ENCODE measurements at places on chromosomes 1 and 21.

DNA sequence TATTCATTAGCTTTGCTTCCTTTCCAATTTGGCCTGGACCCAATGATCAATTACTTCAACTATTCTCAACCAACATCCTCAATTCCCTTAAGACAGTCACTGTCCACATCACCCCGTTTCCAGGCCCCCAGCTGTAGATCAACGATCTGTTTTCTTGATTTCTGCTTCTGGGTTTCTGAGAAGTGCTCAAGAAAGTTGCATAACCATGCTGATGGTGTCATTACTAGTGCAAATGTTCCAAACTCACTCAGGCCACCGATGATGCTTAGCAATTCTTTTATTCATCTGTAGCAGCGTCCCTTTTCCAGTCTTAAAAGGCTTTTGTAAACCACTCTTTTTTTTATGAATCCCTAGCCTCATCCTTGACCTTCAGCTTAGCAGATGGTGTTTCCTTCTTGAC is 155.8 kb upstream of the PTGFR start:
- DNase-seq: no peak

DNA sequence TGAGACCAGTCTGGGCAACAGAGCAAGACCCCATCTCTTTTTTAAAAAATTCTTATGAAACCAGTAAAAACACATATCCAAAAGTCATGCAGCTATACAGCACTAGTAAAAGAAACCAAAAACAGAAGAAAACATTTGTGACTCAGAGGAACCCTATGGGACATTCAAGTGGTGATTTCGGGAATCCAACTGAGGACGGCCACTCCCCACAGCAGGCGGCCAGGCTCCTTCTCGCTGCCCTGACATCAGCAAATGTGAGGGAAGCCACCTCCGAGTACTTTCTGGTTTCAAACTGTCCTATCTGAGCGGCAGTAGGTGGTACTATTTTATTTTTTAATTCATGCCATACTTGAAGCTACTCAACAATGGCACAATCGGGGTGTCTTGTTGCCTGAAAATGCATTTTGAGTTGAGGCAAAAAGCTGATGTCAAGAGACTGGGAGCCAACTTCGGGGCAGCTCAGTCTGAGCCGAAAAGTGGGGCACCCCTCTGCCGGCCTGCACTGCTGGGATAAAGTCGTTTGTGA is 3.3 kb downstream of the SUMO3 start:
- DNase-seq: no peak

GRCh38 chr1:220894924-220895256 is 15.6 kb downstream of the HLX start:
- DNase-seq: no peak

- DNase-seq: peak; percentile 84
Observed at GRCh38 chr1:58874757-58875755, 91.2 kb upstream of the JUN start.

DNA sequence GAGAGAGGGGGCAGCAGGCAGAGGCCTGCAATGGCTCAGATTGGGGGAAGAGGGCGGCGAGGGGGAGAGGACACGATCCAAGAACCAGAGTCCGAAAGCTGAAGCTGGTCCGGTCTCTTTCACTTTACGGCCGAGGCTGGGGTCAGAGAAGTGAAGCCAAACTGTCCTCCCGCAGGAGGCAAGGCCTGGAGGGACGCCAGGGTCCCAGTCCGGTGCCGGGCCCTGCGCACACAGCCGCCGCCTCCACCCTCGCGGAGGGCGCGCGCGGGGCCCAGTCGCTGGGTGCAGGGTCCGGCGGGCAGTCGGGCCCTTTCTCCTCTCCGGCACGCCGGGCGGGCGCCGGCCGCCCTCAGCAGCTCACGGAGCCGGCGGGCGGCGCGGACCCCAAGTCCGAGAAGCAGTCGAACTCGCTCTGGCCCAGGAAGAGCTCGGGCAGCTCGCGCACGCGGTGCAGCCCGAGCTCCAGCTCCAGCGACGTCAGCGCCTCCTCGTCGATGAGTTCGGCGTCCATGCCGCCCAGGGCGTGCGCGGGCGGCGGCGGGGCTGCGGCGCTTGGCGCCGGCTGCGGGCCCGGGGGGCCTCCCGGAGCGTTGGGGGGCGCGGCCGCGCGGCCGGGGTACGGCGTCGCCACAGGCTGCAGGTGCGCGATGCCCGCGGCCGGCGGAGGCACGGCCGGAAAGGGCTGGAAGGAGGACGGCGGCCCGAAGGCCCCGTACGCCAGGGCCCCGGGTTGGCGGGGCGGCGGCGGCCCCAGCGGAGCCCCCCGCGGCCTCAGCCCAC is 749 bp downstream of the CITED4 start:
- DNase-seq: peak; percentile 73

DNA sequence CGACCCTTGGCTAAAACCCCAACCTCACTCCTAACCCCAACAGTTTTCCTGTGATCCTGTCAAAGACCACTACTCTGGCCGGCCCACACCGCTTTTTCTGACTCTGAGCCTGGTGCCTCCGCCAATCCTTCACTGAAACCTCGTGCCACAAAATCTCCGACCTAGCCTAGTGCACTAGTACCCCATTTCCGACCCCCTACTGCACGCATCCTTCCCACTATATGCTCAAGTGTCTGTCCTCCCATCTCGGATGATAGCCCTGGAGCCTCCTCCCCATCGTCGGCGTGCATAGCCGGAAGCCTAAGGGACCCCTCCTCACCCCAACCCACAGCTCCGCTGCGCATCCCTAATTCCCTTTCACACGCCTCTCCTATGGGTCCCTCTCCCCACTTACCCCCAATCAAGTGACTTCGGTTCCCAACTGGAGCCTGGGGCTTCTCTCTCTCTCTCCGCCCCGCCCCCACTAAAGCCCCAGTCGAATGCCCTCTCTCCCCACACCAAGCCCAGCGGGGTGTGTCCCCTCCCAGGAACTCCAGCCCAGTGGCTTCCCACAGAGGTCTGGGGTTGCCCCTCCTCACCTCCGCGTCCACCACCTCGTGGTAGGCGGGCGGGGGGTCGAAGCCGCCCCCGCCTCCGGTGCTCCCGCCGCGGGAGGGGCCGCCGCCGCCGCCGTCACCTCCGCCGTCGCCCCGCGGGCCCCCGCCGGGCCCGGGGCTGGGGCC is 791 bp downstream of the USP24 start:
- peak; percentile 76 for DNase-seq

DNA sequence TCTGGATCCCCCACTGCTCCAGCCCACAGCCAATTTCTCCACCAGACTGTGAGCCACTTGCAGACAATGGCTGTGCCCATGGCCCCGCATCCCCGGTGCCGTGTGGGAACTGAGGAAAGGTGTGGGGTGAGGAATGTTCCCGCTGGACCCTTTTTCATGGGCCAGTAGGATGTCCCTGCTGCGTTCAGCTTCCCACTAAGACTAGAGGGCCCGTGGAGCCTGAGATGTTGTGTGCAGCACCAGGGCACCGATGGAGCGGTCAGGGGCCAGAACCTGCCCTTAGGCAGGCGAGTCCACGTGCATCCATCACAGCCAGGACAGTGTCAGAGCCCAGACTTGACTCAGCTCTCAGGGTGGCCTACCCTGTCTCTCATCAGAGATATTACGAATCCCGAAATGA is 105.7 kb upstream of the COL6A1 start:
- DNase-seq: no peak

- no peak for DNase-seq
Observed at GRCh38 chr1:45557422-45557944, 6.9 kb downstream of the AKR1A1 start.

- DNase-seq: no peak
Observed at GRCh38 chr1:216250861-216251260, 172.4 kb downstream of the USH2A start.

GRCh38 chr1:2279210-2279639 is 51.1 kb downstream of the SKI start:
- DNase-seq: no peak

DNA sequence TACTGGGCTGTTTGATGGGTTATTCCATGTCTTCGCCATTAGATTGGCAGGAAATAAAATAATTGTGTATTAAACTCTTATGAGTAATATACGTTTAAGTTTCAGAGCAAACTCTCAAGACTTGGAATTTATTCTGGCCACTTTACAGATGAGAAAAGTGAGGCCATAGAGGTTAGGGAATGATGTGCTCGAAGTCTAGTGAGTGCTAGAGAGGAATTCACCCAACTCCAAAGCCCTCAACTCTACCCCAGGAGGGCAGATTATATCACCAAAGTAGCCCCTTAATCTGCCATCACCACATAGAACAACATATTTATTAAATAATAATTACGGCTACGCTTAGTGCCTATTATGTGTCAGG is 440 bp upstream of the MUL1 start:
- DNase-seq: no peak

DNA sequence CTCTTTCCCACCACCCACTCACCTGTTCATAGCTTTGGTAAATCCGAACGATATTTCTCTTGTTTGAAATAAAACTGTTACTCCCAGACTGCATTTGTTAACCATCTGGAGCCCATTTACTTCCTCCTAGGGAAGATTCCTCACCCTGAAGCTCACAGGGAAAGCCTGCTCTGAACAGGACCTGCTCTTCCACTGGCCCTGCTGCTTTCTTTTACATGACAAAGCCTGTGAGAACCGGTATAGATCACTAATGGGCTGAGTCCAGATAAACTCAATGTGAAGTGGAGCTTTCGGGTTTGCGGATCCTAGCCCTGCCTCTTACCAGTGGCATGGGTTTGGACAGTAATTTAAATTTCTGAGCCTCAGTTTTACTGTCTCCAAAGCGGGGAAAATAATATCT is 45.2 kb downstream of the FAM163A start:
- DNase-seq: no peak

DNA sequence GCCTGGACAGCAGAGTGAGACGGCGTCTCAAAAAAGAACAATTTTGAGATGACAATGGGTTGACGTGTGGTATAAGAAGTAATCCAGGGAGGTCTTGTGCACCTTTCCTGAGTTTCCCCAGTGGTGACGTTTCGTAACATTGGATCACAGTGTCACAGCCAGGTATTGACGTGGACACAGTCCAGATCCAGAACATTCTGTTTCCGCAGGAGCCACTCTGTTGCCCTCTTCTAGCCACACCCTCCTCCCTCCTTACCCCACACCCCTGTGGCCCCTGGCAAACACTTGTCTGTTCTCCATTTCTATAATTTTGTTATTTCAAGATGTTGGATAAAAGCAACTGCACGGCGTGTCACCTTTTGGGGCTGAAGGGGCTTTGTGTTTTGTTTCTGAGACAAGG is 6.5 kb upstream of the TRAPPC10 start:
- no peak for DNase-seq

- no peak for DNase-seq
Observed at GRCh38 chr1:247298701-247299100, 33.0 kb downstream of the ZNF496 start.

DNA sequence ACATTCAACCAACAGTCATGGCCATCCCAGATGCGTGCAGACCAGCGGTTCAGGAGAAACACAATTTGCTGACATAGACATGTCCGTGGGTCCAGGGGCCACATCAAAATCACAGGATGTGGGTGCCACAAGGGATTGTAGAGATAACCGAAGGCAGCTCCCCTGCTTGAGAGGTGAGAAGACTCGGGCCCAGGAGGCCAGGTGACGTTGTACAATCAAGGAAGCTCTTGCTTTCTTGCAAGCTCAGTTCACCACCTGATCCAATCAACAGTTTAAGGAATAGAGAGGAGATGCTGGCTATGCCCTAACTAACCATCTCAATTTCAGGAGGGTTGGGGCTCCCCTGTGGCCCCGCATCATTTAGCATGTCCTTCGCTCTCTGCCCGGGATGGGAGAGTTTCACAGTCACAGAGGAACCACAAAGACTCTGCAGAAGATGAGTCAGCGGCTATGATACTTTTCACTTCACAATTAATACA is 19.5 kb downstream of the UBASH3A start:
- no peak for DNase-seq

DNA sequence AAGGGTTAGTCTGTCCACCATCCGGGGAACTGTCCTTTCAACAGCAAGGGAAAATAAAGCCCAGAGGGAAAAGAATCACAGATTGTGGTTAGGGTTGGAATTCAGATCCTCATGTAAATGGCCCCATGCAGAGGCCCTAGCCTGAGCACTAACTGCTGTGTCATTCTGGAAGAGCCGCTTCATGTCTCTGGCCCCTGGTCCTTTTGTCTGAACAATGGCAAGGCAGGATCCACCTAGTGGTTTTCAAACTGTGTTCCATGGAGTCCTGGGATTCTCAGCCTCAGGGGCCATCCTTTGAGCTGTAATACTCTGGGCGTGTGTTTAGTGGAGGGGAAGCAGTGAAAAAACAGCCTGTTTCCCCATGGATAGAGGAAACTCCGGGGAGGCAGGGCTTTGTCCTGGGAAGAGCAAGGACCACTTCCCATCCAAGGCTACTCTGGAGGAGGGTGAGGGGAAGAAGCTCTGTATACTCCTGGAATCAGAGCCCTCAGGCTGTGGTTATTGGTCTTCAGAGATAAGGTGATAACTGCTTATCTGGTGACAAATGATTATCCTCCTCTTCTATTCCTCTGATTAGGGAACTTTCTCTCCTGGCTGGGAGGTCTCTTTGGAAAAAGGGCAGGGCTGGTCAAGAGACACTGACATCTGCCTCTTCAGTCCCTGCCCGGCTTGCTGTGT is 19.2 kb downstream of the PAX7 start:
- DNase-seq: no peak

- no peak for DNase-seq
Observed at GRCh38 chr21:36716836-36717235, 17.9 kb downstream of the SIM2 start.

GRCh38 chr21:32712043-32712442 is 15.8 kb downstream of the SYNJ1 start:
- peak; percentile 49 for DNase-seq

- DNase-seq: no peak
Observed at GRCh38 chr21:38489729-38490128, 8.5 kb downstream of the ERG start.

GRCh38 chr1:1958071-1958541 is 39.0 kb upstream of the TMEM52 start:
- no peak for DNase-seq

GRCh38 chr1:100458661-100459357 is 79.1 kb upstream of the GPR88 start:
- DNase-seq: no peak

GRCh38 chr1:39562886-39563285 is 13.7 kb downstream of the PABPC4 start:
- DNase-seq: no peak

DNA sequence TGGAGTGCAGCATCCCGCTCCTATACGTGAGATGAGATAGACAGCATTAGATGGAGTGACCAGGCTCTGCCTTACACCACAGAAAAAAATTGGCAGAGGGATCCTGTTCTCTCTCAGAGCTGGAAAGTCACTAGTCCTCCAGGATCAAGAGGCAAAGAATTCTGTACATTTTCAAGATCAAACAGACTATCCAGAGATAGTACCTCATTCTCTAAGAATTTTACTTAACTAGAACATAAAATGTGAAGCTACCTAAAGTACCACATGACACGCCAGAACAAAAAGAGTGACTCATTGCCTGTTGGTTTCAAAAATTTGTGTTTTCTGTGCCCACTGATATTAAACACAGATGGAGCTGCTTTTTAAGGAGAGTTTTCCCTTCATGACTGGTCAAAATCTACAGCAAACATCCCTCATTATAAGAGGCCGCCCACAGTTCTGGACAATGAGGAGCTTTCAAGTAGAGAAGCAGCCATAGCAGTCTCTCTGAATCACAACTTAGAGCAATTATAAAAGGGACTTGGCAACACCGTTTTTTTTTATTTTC is 32.3 kb downstream of the CD160 start:
- no peak for DNase-seq

Data from NCI-H526 (cell line).